ENCODE measurements at places on chromosomes 7 and 10.

GRCh38 chr10:99742701-99743100 is 10.7 kb downstream of the CUTC start:
- no peak for DNase-seq

DNA sequence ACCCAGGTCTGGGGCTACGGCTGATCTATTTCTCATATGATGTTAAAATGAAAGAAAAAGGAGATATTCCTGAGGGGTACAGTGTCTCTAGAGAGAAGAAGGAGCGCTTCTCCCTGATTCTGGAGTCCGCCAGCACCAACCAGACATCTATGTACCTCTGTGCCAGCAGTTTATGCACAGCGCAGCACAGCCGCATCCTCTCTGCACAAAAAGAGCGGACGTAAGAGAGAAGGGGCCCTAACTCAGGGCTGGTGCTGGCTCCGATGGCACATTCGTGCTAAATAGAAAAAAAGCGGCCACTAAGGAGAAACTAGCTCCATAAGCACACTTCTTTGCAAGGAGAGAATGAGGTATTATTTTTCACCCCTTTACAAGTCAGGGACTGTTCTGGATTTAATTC is 28.3 kb upstream of the PRSS1 start:
- DNase-seq: no peak

- DNase-seq: no peak
Observed at GRCh38 chr10:34590793-34591192, 224.3 kb downstream of the PARD3 start.

DNA sequence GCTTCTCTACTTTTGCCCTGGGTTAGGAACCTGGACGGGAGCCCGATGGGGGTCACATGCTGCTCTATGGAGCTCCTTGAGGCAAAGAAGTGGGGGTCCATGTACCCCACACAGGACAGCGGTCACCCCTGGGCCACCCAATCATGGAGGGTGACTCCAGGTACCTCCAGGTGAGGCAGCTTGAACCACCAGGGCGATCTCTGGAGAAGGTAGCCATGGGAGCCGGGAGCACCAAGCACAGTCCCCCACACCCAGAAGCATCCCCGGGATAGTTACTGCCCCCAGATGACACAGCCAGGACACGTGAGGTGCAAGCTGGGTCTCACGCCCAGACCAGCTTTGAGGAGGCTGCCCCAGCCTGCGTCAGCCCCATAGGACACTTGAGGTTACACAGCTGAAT is 58.4 kb downstream of the C10orf143 start:
- no peak for DNase-seq

DNA sequence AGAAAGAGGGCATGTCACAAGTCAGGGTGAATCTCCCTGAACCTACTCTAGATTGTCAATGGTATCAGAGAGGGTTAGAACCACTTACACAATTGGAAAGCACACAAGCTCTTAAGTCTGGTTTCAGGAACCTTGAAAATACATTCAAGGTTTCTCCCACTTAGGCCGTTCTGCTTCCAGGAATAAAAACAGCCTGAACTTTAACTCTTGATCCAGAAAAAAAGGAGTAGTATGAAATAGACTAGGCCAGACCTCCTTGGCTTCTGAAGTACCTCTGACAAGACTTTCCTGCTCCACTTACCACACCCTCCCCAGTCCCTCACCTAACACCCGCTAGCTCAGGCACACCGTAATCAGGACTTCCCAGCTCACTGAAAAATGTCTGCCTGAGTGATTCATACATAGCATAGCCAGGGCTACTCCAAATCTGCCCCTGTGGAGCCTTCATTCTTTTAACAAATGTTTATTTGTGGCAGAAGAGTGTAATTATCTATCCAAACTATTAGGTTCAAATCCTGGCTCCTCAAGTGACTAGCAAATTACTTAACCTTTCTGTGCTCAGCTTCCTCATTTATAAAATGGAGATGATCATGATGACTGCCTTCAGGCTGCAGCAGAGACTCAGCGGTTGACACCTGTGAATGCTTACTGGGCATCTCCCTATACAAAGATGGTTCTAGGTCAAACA is 30.3 kb upstream of the IL6 start:
- no peak for DNase-seq

- DNase-seq: no peak
Observed at GRCh38 chr10:29105516-29106215, 183.2 kb upstream of the LYZL1 start.

DNA sequence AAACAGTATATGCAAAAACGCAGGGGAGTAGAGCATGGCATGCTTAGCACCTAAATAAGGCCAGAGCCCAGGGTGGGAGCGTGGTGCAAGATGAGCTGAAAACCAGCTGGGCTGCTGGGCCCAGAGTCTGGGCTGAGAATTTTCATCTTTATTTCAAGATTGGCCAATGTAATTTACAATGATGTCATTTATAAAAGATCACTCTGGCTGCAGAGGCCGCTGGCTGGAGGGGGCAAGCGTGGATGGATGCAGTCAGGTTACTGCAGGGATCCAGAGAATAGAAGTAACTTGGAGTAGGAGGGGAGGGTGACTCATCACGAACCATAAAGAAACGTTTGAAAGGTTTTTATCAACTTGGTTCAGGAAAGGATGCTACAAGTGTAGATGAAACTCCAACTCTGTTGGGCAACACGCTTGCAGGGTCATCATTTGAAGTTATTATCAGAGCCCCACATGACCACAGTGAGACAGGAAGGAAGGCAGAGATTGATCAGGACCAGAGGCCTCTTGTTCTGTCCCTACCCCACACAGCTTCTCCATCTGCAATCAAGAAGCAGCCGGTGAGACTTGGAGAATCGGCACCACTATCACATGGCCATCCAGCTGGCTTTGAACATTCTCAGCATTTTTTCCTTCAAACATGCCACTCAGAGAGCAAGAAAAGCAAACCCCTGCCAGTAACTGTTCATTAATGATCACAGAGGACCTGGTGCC is 49.2 kb downstream of the ODAD2 start:
- DNase-seq: no peak

- DNase-seq: no peak
Observed at GRCh38 chr10:78578929-78579328, 489.8 kb upstream of the ZMIZ1 start.

DNA sequence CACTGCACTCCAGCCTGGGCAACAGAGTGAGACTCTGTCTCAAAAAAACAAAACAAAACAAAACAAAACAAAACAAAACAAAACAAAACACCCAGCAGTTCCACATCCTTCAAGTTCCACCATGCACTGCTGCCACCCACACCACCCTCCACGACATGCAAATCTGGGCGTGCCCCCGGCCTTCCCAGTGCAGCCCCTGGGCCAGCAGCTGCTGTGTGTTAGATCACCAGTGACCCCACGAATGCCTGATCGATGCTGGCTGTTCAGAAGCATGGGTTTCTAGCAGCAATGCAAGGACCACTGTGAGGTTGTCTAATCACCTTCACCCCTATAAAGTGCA is 36.3 kb downstream of the ELFN1 start:
- no peak for DNase-seq

GRCh38 chr7:91847876-91848588 is 32.5 kb downstream of the MTERF1 start:
- DNase-seq: no peak

DNA sequence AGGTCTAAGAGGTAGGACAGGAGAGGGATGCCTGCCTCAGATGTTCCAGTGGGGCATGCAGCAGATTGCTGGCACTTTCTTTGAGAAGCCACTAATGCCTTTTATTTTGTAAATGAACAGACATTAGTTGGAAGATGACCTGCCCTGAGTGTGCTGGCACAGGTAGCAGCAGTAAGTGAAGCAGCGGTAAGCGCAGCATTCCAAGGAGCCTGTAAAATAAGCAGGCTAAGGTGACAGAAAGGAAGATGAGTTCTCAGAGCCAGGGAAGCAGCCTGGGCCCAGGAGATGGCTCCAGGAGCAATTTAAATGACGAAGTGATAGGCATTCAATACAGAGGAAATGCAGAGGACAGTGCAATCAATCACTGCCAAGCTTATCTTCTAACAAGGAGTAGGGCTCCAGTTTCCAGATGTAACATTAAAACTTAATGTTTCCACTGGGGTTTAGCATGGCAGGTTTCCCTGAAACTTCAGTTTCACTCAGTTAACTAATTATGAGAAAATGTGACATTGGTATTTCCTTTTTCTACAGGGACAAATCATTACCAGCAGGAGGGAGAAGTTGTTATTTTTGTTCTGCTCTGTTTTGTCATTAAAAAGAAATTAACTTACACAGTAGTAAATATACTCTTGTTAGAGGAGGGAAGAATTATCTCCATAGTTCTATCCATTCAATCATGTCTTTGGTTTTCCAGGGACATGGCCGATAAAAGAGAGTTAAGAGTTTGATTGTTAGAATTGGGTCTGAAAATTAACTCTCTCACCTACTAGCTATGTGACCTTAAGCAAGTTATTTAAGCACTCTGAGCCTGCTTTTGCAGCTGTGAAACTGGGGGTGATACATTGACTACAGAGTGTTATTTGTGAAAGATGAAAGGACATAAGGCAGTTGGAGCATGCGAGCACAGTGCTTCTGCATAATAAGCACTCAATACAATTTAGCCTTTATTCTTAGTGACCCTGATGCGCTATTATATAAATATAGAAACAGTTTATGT is 96.6 kb upstream of the PTN start:
- DNase-seq: peak; percentile 31

DNA sequence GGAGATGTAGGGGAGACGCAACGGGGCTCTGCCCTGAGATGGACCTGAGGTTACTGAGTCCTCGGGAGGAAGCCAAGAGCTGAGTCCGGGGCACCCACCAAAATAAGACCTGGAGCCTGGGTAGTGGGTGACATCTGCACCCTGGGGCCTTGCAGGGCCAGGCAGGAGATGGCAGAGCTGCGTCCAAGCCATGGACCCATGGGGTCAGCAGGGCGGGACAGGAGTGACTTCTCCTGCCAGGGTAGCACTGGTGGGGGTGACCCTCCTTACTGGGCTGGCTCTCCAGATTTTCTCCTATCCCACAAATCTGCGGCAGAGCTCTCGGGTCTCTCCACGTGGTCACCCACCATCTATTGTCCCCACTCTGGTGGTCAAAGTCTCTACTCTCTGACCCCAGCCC is 2.1 kb downstream of the GHRHR start:
- no peak for DNase-seq

DNA sequence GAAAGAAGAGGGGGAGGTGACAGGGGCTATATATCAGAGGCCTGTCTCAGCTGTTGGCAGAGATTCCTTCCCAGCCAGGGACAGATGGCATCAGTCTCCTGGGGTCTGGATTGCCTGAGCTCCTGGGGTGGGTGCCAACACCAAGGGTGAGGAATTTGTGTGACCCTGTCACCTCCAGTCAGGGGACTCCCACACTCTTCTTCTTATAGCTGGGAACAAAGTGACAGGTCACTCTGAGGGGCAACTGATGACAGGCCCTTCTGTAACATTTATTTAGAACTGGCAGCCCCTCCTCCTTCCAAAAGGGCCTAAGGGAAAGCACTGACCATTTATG is 53.7 kb upstream of the DUSP5 start:
- DNase-seq: no peak

DNA sequence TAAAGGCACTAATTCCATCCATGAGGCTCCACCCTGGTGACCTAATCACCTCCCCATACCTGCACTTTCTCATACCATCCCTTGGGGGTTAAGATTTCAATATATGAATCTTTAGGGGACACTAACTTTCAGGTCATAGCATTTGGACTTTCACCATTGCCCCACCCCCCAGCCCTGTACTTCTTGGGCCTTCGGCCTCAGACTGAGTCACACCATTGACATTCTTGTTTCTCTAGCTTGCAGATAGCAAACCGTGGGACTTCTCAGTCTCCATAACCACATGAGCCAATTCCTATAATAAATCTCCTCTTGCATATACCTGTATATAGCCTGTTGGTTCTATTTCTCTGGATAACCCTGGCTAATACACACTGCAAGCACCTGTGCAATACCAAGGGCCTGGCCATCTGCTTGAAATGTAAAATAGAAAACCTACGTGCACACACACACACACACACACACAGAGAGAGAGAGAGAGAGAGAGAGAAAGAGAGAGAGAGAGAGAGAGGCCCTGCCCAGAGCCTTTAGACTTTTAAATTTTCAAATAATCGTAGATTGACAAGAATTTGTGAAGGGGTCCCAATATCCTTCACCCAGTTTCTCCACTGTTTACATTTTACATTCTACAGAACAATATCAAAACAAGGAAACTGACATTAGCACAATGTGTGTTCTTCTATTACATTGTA is 25.3 kb downstream of the ANXA8 start:
- no peak for DNase-seq

Measured in H9 (cell line).